NCI-H2029 treated with DMSO at 0.1 percent for 48 hours (cell line): ENCODE measurements at places on chromosomes 4 and X.
A peak's percentile ranks its signal among the peaks of the same experiment; 100 is the strongest.

DNA sequence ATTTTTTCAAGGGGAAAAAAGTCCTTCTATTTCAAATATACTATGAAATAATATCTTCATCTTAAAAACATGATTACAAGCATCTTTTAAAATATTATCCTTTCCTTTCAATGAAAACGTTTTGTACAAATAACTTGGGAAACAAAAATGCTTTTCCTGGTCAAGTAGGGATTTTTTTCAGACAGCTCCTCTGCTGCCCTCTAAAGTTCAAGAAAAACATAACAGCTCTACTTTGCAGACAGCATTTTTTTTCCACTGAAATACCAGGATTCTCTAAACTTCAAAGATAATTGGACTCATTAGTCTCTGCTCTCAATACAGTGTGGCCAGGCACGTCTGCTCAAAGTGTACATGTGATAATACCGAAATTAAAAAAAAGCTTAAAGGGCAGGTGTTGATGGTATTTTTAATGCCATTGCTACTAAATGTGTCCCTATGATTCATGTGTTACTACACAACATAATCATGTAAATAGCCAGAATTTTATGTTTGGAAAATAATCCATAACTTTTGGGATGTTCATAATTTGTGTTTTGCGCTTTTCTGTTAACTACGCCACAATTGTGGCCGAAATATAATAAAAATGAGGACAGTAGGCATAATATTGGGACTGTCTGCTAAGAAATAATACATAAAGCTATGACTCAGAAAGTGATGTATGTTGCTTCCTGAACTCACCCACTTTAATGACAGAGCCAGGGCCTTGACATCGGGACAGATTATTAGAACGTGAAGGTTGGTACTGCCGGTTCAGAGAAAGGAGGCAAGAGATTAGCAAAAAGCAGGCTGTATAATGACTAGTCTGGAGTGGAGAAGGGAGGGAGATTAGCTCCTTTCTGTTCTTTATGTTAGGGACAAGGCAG is 478.9 kb downstream of the KCNIP4 start:
- DNase-seq: peak; percentile 14

GRCh38 chr4:4852591-4853362 is 6.7 kb upstream of the MSX1 start:
- DNase-seq: no peak

- DNase-seq: no peak
These were observed 61.7 kb upstream of the POU3F4 start for GRCh38 chrX:83446355-83446754.

- DNase-seq: peak; percentile 2
These were observed 444.7 kb downstream of the IQCM start for GRCh38 chr4:149370785-149371420.

DNA sequence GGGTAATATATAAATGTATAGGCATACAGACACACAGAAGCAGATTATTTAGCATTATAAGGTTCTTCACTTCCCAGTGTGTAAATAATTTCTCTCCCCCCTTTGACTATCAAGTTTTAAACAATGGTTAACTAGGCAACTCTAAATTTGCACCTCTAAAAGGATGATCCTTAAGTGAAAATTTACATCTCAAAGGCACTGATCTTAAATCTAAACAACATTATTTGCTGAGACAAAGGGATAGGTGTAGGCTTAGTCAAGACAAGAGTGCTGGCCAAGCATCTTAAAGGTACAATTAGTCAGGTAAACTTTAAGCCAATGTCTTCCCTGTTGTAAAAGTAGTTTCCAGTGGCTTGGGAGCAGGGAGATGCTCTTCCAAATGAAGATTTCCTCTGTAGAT is 33.0 kb downstream of the NLRP2B start:
- DNase-seq: no peak

DNA sequence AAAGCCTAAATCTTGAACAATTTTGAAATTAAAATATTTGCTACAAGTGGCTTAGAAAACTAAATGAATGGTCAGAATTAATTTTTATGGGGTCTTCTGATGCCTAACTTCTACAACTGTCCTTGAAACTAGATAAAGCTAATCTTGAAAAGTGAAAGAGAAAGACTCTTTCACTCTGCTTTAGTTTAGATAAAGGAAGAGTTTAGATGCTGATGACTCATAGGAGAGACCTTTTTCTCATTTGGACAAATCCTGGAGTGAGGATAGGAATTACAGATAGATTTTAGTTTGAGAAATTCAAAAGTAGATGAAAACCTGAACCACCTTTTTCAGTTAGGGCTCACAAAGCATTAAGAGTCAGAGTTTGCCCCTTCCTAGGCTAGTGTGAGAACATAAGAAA is 342.3 kb upstream of the GRID2 start:
- DNase-seq: no peak

- no peak for DNase-seq
These were observed 39.1 kb downstream of the NAF1 start for GRCh38 chr4:163127621-163128020.

DNA sequence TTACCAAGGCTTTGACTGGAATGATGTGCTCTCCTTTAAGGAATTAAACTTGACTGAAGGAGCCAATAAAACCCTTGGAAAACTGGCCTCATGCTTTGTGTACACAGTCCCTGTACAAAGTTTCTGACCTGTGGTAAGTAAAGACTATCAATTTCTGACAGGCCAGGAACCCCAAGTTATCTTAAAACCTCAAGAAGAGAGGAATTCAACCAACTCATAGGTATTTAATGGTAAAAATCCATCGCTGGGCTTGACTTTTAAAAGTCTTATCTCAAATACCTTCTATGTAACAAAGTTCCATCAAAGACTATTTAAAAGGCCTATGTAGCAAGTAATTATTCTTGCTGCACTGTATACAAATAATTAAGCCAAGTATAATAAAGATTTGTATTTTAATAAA is 103.7 kb upstream of the TENT5D start:
- no peak for DNase-seq

- DNase-seq: no peak
These were observed 707.5 kb downstream of the PCDH7 start for GRCh38 chr4:31427691-31428090.

DNA sequence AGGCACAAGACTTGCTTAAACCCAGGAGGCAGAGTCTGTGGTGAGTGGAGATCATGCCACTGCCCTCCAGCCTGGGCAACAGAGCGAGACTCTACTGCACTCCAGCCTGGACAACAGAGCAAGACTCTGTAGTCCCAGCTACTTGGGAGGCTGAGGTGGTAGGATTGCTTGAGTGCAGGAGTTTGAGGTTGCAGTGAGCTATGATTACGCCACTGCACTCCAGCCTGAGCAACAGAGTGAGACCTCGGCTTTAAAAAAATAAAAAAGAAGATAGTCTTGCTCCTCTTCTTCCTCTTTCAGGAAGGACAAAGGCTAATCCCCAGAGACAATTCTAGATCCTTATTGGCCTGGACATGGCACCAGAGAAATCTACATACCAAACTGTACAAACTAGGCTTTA is 5.7 kb upstream of the PPEF2 start:
- no peak for DNase-seq

GRCh38 chr4:1253831-1254230 is 4.9 kb upstream of the CTBP1 start:
- DNase-seq: no peak

DNA sequence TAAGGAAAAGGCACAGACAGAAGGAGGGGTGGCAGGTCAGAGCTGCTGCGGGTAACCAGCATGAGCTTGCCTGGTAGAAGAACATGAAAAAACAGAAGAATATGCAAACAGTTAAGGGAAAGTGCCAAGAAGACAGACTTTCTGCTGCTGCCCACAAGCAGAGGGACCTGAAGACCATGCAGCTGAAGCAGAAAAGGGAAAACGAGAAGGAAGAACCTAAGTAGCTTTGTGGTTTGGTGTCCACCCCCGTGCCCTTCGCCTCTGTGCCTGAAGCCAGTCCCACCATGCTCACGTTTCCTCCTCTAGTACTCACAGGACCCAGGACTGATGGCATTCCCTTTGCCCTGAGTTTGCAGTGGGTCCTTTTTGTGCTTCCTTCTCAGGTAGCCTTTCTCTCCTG is 62.8 kb downstream of the UBA6 start:
- no peak for DNase-seq

DNA sequence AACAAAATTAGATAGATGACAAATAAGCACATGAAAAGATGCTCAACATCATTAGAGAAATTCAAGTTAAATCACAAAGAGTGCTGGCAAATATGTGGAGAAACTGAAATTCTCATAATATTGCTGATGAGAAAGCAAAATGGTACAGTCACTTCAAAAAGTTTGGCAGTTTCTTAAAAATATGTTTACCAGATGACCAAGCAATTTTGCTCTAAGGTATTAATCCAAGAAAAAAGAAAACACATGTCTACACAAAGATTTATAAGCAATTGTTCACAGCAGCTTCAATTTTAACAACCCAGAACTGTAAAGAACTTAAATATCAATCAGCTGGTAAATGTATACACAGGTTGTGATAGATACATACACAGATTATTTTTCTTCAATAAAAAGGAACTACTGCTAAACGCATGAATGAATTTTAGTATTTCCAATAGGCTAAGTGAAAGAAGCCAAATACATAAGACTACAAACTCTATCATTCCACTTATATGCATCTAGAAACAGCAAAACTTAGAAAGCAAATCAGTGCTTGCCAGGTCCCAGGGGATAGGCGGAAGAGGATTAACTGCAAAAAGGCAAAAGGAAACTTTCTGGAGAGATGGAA is 11.7 kb downstream of the OTUD4 start:
- DNase-seq: no peak
